ENCODE measurements at places on chromosomes 13 and 19.
A peak's percentile ranks its signal among the peaks of the same experiment; 100 is the strongest.

GRCh38 chr19:38900743-38901190 is 998 bp downstream of the NFKBIB start:
- DNase-seq = no peak

GRCh38 chr13:28049880-28050875 is 50.2 kb downstream of the FLT3 start:
- DNase-seq = no peak

GRCh38 chr13:23202383-23202782 is 21.6 kb downstream of the SGCG start:
- no peak for DNase-seq

DNA sequence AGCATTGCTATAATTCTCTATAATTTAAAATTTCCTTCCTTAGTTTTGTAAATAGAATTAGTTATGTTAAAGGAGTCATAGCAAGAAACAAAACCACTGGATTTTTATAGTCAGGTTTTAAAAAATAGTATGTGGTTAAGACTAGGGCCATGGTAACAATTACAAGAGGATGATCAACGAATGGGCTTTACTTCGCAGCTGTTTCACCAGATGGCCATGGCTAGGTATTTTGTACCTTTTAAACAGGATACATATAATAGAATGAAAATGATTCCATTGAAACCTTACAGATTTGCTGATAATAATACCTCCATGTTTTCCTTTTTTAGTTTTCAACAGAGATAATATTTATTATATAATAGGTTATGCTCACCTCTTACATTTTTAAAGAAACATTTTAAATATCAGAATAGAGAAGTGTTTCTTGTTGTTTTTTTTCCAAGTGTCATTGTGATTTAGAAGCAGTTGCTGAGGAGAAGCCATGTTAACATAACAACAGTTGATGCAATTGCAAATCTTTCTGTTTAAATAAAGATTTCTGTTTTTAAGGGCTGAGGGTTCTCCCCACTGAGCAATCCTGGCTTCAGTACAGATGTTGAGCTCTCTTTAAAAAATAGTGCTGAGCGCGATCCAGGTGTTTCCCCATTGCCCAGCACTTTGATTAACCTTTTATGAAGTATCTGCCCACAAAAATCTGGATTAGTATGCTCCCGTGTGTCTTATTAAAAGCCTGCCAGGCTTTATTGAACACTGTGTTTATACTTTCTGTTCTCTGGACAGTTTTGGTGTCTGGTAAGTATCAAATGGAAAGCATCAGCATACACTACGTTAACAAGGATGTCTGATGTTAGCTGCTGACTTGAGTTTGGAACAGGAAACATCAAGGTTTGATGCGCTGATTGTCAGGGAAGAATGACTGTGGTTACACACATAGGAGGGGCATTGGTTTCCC is 205.3 kb downstream of the HS6ST3 start:
- DNase-seq = no peak

DNA sequence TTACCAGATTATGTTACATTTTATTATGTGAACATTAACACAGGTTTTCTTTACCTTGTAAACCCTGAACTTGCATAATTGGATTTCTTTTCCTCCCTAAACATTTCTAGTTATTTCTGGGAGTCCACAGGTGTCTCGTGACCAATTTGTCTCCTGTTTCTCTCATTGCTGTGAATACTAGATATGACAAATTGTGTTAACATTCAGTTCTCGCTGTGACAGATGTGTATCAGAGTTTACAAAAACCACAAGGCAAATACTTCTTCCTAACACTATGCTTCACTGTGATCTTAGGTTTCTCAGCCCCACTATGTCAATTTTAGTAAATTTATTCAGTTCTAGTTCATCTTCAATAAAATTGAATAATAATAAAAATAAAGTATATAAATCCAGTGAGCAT is 1554.9 kb downstream of the EFNB2 start:
- no peak for DNase-seq

GRCh38 chr13:33487575-33488243 is 202.2 kb upstream of the STARD13 start:
- no peak for DNase-seq

- DNase-seq = no peak
Observed at GRCh38 chr13:51811046-51811445, 7.1 kb upstream of the DHRS12 start.

GRCh38 chr19:18443831-18444230 is 5.9 kb upstream of the ISYNA1 start:
- no peak for DNase-seq

DNA sequence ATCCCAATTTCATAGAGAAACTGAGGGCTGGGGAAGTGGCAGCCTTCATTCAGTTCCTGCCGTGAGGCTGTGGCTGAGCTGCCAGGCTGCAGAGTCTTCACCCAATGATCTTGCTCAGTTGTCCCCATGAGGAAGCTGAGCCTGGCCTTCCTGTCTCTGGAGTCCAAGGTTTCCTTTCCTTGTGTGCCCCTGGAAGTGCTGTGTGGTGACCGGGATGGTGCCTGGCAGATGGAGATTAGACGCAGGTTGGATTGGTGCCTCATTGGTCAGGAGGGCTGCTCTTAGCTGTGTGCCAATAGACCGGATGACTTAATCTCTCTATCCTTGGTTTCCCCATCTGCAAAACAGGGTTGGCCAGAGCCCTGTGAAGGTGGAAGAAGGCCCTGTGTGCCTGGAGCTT is 24.6 kb downstream of the DNM2 start:
- DNase-seq = no peak

DNA sequence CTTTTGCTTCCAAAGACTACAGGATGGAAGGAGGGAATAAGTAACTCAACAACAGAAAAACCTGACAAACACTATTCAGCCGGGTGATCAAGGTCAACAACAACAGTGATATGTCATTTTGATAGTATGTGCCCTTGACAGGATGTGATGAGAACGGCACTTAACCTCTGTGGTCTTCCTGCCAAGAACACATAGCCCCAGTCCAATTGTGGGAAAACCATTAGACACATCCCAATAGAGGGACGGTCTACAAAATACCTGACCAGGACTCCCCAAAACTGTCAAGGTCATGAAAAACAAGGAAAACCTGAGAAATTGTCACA is 43.1 kb upstream of the AMER2 start:
- DNase-seq = no peak

- DNase-seq = no peak
Observed at GRCh38 chr13:111115965-111116521, 933 bp downstream of the ARHGEF7 start.

GRCh38 chr13:85108356-85108755 is 690.9 kb downstream of the SLITRK6 start:
- no peak for DNase-seq

GRCh38 chr13:61592489-61592888 is 176.8 kb upstream of the PCDH20 start:
- DNase-seq = no peak

GRCh38 chr13:75103976-75104375 is 378.0 kb downstream of the TBC1D4 start:
- no peak for DNase-seq

- DNase-seq = no peak
Observed at GRCh38 chr19:38071647-38072046, 152.4 kb downstream of the DPF1 start.

GRCh38 chr19:10789866-10790265 is 46.1 kb downstream of the TMED1 start:
- DNase-seq = no peak

DNA sequence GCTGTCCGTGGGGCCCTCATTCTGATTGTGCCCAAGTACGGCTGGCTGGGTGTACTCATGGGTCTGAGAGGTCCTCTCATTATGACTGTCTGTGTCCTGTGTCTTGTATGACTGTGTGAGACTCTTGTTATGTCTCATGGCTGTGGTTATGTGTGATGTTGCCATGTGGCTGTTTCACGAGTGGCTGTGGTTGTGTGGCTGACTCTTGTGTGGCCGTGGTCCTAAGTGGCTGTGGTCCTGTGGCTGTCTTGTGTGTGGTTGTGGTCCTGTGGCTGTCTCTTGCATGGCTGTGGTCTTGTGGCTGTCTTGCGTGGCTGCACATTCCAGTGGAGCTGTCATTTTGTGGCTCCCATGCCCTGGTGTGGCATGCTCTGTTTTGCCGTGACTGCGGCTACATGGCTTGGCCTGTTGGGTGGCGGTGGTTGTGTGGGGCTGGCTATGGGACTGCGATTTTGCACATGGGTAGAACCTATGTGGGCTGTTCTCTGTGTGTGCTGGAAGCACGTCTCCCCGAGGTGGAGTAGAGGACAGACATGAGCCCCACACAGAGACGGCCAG is 2.5 kb downstream of the LYL1 start:
- peak; percentile 88 for DNase-seq

DNA sequence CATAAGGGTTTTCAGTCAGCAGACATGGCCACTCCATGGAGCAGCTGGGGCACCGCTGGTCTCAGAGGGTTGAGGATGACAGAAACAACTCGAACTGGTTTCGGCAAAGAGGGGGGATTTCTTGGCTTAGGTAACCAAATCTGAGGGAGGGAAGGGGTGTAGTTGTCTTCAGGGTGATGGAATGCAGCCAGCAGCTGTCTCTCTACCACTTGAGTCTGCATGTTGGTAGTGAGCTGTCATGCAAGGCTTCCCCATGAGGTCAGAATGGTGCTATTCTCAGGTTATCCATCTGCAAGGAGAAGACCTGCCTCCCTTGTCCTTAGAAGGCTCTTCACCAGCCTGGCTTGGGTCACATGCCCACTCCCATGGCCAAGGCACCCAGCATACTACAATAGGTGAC is 55.6 kb upstream of the PEG3 start:
- DNase-seq = no peak

All from activated CD8-positive, alpha-beta memory T cell treated with anti-CD3 and anti-CD28 coated beads, Interleukin-2, amount 50 U/mL, for 48 hours (primary cell).